ENCODE measurements at places on chromosomes 2 and 18.

DNA sequence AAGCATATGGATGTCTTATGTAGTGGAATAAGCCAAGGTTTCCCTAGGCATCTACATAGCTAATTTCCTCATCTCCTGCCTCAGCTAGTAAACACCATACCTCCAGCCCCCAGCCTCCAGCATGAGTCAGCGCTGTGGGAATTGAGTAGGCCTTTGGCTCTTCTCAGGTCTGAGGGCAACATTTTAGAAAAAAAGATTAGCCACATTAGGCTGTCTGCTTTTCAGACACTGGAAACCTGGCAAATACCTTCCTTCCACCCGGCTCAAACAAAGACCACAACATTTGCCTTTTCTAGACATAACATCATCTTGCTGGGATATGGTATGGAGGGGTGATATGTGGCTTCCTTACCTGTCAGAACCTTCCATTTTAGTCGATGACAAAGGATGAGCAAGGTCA is 6.1 kb upstream of the CCDC195 start:
- DNase-seq: no peak

- no peak for DNase-seq
Measured at GRCh38 chr2:229057976-229058553, 213.0 kb downstream of the PID1 start.

- peak; percentile 85 for DNase-seq
Measured at GRCh38 chr2:224221455-224221913, 180.4 kb downstream of the FAM124B start.

GRCh38 chr2:165193178-165193777 is 10.6 kb downstream of the SCN3A start:
- no peak for DNase-seq

GRCh38 chr18:74081966-74082741 is 65.5 kb downstream of the FBXO15 start:
- peak; percentile 8 for DNase-seq

GRCh38 chr2:222332116-222332515 is 33.3 kb upstream of the PAX3 start:
- no peak for DNase-seq

GRCh38 chr18:47909484-47909883 is 21.0 kb downstream of the SMAD2 start:
- DNase-seq: no peak

- DNase-seq: no peak
Measured at GRCh38 chr18:42156281-42156680, 201.2 kb downstream of the PIK3C3 start.

- no peak for DNase-seq
Measured at GRCh38 chr2:10359731-10360329, 57.1 kb downstream of the HPCAL1 start.

DNA sequence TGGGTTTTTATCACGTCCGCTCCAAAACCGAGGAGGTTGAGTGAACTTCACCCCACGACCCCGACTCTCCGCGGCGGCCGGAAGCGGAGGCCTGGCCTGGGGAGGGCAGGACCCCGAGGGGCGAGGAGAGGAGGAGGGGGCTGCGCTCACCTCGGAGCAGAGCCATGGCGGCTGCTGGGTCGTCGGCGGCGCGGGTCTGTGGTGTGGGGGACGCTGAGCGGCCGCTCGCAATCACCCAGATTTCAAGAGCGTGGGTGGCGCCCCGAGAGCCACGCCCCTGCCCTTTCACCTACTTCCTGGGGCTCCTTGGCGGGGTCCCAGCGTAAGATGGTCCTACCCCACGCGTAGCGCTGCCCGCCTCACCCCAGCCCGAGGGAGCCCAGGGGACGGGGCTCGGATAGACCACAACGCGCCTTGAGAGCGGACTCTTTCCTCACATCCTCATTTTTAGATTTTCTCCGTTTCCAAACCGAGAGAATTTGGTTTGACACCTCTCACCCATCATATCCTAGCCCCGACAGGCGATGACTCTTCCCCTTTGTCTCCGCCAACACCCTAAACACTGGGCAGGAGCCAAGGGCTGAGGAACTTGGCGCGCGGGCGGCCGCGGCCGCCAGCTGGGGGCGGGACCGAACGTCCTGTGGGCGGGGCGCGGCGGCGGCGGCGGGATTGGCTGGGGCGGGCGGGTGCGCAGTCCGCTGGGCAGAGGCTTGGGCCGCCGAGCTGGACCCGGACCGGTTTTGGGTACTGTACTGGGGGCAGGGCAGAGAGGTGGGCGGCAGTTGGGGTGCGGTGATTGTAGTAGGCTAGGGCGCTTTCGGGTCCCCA is at the start of gene ACAA2:
TSS of gene ACAA2 (minus strand) at position 215 of the 828 bp plus-strand sequence. CDS start at position 166, 49 bp downstream.
- DNase-seq: peak; percentile 66

DNA sequence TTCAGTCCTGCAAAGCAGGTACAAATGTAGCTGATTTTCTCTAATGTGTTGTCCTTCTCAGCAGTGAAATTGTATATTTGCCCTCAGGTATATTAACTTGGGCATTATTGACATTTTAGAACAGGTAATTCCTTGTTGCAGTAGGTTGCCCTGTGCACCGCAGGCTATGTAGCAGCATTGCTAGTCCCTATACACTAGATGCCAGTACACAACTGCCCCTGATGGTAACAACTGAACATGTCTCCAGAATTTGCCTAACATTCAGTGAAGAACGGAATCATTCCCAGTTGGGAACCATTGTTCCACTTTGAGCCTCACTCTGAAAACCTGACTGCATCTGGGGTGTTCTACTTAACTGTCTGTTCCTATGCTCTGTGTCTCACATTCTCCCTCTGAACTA is 23.1 kb upstream of the TFPI start:
- no peak for DNase-seq

- no peak for DNase-seq
Measured at GRCh38 chr18:21741562-21742314, 1.1 kb downstream of the MIB1 start.

GRCh38 chr2:9760069-9760901 is 83.0 kb upstream of the TAF1B start:
- DNase-seq: no peak

- no peak for DNase-seq
Measured at GRCh38 chr18:76493213-76494161, 1.6 kb downstream of the ZNF516 start.

DNA sequence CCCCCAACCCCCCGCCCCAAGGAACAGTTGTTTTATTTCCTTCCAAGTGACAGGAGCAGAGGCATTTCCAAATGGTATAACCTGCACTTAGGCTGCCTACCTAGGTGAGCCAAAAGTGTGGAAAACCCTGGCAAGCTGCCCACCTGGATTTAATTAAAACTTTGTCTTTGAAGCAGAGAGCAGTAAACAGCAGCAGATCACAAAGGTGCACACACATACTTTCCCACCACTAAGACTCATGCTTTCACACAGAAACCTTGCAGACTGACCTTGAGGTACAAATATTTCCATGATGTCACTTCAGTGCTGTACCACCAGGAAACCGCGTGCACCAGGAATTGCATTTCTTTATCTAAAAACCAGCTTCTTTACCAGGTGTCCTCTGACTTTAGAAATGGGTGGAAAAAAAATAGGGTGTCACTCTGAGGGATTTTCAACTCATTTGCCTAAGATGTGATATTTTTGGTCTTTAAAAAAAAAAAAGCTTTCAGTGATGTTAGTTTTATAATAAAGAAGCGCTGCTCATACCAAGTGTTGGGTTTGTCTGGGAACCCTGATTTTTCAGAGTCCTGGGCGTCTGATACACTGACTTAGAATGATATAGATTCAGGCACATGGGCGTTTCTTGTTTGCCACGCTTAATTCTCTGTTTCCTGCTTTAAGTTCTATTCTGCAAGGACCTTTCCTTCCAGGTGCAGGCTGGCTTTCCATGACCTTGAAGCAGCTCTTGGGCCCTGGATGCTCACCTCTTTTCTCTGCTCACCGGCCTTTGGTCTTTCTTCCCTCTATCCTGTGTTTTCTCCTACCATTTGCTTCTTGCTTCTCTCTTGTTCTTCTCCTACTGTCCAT is 70.7 kb upstream of the BCL2L11 start:
- DNase-seq: no peak

DNA sequence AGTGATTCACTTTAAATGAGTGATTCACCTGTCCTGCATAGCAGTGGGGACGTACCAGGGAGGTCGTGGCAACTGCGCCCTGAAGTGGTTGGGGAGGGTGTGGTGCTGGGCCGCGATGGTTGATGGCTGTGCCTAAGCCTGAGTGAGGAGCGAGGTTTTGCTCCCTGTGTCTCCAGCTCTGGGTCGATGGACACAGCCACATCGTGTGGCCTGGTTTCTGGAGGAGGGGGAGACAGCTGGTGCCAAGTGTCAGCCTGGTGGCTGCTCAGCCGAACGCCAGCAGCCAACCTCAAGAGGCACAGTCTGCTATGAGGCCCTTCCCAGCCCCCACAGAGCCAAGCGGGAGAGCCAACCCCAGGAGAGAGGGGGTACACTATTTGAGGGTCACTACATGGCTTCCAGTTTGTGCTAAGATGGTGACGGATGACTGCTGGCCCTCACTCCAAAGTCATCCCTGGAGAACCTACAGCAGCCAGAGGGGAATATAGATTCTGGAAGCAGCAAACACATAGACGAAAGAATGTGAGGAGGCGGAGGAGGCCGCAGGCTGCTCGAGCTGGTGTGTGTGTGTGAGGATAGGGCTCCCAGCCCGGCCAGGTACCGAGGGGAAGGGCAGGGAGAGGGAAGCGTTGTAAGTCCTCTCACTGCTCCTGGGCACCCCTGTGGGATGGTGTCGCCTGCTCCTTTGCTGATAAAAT is 58.6 kb upstream of the OTOF start:
- DNase-seq: no peak

GRCh38 chr2:225458431-225459117 is 59.1 kb downstream of the NYAP2 start:
- DNase-seq: no peak

GRCh38 chr2:191790737-191791136 is 56.2 kb downstream of the CAVIN2 start:
- no peak for DNase-seq

GRCh38 chr2:236576087-236576486 is 6.5 kb downstream of the ACKR3 start:
- DNase-seq: no peak

- no peak for DNase-seq
Measured at GRCh38 chr2:53861824-53862223, 2.1 kb upstream of the GPR75 start.

- no peak for DNase-seq
Measured at GRCh38 chr2:6077585-6077984, 385.4 kb downstream of the SOX11 start.

DNA sequence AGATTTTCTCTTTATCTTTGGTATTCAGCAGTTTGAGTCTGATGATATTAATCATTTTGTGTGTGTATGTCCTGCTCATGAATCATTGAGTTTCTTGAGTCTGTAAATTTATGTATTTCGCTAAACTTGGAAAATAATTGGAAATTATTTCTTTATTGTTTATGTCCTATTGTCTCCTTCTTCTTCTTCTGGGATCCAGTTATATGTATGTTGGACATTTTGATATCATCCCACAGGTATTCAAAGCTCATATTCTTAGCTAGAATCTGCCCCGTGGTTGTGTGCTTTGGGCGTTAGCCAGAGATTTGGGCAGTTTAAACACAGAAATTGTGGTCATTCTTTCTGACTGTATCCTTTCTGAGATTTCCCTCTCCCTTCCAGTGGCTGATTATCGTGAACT is 243.0 kb upstream of the SPRED2 start:
- no peak for DNase-seq

GRCh38 chr18:50729986-50730385 is 89.8 kb downstream of the MRO start:
- no peak for DNase-seq

- DNase-seq: no peak
Measured at GRCh38 chr18:28606686-28607085, 429.8 kb upstream of the CDH2 start.

DNA sequence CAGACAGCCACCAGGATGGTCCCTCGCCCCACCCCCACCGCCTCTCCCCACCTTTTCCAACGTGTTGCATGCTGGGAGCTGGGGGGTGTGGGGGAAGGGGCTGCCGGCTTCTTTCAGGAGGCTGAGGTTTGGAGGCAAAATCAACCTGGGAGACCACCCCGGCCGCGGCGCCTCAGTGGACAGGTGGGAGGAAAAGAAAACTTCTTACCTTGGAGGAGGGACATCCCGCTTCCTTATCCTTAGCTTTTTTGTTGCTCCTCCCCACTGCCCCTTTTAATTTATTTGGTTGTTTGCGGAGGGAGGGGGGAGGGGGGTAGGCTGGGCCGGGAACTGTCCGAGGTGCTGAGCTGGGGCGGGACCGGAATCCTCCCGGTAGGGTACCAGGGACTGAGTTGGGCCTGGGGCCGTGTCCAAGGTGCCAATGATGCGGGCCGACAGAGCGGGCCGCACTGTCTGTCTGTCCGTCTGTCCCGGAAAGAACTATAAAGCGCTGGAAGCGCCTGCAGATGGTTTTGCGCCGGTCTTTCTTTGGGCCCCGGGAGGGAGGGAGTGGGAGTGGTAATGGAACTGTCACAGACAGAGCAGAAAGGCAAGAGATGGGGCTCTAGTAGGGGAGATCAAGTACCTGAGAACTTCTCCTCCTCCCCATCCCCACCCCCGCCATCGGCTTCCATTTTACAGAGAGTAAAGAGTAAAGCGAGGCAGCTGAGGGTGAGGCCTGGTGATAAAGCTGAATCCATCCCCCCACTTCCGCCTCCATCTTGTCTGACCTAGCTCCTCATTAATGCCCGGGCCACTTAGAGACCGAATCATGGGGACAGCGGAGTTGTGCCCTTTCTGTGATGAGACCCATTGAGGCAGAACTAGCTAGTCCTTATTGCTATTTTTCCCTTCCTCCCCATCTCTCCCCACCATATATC is 2.4 kb downstream of the CDK5R2 start:
- DNase-seq: no peak

DNA sequence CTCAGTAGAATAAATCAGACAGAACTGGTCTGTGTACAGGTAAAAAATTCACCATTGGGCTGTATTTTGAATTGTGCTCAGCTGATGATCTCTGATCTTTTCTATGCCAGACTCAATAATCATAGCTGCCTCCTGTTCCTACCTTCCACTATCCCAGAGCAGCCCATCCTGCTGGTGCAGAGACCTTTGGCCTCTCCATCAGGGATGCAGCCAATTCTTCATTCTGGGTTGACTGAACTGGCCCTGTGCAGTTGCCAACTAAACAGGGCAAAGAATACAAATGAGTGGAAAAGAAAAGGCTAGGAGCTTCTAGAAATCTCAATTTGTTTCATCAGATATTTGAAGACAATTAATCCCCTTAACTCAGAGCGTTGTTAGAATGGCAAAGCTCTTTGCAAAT is 1781.3 kb upstream of the CELF4 start:
- DNase-seq: no peak
